CD4-positive, alpha-beta T cell treated with Interleukin-15 for 1 hour (primary cell): ENCODE measurements at places on chromosomes 7 and 10.

DNA sequence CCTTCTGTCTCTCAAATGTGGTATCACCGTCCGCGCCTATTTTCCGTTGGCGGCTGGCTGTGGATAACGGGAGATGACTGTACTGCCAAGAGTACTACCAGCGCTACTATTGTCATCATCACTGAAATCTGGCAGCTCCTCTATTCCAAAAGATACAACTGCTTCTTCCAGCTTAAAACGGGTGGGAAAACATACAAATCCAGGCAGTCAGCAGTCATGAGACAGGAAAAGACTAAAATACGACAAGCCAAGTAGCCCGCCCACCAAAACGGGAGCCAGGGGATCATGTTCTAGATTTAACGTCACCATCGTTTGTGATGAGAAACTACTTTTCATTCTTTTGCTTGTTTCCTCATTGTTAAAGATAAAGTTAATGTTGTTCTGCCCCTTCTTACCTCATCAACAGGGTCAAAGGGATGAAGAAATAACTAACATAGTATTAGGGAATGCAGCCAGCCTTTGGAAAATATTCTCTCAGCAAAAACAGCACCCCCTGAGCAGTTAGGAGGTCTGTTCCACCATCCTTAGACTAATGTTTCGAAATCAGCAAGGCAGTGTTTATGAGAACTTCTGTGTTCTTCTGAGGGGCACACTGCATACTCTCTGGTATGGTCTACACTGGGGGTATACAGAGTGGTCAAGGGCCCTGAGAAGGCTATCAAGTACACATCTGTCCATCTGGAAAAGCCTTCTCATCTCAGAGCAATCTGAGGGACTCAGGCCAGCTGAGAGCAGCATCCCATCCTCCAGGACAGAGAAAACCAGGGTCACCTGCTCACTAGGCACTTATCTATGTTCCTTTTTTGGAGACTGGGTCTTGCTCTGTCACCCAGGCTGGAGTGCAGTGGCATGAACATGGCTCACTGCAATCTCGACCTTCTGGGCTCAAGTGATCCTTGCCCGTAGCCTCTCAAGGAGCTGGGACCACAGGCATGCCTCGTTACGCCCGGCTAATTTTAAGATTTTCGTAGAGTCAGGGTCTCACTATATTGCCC, 47.5 kb downstream of the GNA12 start:
- no peak for DNase-seq

DNA sequence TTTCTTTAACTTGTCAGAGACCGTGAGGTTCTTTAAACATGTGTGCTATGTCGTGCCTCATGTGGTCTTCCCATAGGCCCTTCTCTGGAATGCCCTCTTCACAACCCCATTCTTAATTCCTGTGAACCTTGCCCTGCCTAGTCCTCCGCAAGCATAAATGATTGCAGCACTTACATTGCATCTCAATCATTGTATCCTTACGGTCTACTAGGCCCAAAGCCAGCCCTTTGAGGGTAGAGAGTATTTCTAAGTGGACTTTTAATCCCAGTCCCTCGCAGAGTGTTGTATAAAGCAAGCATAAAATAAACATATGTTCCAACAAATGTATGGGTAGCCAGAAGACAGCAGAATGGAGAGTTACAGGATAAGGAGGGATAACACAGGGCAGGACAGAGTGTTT, 92.1 kb upstream of the FAM133B start:
- DNase-seq: no peak

DNA sequence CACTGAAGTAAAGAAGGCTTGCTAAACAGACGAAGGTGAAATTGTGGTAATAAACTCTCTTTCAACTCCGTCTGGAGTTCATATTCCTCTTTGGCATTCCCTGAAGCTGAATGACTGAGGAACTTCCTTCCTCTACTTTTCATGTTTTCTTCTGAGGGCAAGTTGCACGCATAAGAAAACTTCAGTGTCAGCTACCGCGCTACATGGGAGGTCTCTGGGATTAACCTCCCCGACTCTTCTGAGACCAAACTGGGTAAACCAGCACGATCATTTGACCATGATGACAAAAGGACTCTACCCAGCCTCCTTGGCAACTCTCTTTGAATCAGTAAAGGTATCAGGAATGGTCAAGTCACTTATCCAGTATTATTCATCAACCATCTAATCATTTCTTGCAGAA, 44.7 kb downstream of the RHOBTB1 start:
- no peak for DNase-seq

- DNase-seq: no peak
These were observed 1033.4 kb downstream of the SORCS3 start for GRCh38 chr10:105674448-105674847.

DNA sequence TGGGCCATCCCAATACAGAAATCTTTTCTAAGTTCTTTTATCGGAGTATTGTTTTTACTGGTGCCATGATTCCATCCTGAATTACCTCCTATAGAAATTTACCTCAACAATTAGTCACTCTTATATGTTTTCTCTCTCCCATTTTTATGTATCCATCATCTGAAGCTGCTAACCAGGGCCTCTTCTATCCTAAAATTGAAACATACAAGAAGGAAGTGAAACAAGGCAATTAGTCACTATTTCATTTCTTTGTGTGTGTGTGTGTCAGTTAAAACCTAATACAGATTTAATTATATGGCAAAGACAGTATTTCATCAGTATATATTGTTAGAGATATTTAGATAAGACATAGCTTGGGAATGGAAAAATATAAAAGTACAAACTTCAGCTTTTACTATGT, 148.4 kb upstream of the AHR start:
- no peak for DNase-seq

GRCh38 chr7:72190146-72190545, 222.0 kb downstream of the CALN1 start:
- no peak for DNase-seq

DNA sequence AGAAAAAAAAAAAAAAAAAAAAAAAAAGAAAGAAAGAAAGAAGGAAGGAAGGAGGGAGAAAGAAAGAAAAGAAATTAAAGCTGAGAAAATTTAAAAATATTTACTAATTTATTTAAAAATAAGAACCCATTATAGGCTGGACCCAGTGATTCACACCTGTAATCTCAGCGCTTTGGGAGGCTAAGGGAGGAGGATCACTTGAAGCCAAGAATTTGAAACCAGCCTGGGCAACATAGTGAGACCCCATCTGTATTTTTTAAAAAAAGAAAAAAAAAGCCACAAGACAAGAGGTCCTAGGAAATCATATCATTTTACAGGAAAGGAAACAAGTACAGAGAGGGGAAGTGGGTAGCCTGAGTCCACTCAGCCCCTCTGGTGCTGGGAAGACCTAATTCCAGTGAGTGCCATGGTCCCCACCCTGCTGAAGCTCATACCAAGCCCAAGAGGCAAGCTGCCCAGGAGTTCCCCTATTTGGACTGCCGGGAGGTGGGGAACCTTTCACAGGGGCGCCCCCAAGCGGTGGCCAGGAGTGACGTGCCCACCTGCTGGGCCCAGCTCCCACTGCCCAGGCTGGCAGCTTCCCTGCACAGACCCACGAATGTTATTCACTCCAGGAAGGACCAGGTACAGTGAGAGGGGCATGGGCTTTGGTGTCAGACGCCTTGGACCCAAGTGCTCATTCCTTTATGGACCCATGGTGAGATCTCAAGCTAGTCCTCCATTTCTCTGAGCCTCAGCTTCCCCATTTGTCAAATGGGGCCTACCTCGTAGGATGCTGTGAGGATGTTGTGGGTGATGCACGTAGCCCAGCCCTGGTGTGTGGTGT, 133.6 kb downstream of the ZMIZ1 start:
- DNase-seq: peak; percentile 34

DNA sequence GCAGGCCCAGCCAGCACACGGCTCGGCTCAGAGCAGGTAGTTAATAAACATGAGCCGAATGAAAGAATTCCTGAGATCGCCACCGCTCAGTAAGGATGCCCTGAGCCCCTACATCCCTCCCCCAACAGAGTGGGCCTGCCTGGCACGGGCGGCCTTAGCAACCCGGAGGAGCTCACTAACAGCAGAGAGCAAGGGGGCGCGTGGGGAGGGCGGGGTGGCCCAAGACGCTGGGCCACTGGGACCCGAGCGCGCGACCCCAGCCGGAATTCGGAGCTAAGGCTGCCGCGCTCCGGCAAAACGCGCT, 403 bp upstream of the ENO4 start:
- no peak for DNase-seq

DNA sequence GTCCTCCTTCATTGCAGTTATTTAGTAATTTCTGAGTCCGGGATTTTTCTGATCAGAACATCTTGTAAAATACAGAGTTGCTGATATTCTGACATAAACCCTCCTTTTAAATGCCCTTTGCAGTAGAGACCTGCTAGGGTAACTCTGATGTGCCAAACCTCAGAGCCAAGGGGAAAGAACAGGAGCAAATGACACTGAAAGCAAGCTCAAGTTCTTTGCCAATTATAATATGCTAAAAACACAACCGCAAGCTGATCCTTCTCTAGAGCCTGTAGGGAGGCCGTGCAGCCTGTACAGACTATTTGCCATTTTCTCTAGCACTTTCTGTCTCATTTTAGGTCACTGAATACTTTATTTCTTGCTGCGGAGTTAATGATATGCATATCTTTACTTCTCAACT, 240.4 kb downstream of the CAMK1D start:
- no peak for DNase-seq

DNA sequence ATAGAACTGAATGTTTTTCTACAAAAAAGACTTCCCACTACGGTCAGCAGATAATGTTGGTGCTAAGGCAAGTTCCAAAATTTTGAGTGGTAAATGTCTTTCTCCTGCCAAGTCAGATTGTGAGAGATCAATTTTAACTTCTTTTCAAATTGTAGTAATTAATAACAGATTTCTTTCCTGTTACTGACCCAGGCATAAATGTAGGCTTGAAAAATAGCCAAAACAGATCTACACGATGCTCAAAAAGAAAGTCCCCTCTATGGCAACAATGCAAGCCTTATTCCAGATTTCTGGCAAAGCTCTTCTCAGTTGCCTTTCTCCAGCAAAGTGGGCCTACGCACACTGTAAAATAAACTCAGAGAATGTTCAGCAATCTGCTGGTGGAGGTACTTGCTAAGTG, 641.0 kb upstream of the NRP1 start:
- no peak for DNase-seq

DNA sequence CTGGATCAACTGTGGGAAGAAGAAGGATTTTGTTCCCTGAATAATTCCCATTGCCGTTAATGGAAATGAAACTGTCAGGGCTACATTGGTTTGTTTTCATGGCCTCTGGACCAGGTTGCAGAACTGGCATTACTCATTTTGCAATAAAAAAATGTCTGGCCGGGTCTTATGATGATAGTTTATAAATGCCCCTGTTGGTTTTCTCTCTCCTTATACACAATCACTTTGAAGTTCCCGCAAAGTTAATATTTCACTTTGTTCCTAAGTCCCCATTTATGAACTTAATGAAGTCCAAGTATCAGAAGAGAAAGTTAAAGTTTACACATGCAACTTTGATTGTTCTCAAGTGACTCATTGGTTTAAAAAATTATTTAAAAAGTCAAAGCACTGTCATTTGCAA, 150.7 kb upstream of the PRR15 start:
- no peak for DNase-seq

DNA sequence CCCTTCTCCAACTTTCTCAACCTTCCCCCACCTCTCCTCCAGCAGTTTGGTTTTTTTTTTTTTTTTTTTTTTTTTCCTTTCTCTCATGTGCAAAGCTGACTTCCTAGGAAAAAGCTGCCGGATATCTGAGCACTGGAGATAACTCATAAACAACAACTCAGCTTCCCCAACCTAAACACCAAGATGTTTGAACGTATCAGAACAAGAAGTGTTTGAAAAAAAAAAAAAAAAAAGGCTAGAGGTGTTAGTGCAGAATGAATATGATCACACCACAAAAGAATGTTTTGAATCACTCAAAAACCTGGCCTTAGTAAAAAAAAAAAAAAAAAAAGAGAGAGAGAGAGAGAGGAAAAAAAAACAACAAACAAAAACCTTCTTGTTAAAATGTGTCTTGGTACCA, 11.2 kb downstream of the GATA3 start:
- no peak for DNase-seq

DNA sequence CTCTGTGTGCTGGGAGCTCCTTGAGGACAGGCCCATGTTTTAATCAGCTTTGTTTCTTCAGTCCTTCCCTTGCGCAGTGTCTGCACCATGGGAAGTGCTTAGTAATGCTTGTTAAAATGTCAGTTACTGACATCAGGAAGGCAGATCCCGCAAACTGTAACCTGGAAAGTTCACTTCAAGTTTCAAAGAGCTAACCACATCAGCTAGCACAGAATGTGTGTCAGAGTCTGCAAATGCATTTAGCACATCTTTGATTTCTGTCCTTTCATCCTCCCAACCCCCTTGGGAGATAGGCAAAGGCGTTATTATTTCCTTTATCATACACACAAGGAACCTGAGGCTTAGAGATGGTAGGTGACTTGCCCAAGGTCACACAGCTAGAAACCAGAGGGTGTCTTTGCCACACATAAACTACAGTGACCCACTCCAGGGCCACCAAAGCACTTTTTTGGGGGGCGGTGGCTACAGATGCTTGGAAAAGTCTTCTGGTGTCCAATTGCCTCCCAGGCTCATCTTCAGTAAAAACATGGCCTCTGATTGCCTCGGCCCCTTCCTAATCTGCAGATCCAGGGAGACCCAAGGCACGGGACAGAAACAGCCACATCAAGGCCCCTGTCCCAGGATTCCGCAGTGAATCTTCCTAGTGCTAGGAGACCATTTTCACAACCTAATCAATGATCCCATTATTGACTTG, 116.2 kb upstream of the GPR26 start:
- no peak for DNase-seq

DNA sequence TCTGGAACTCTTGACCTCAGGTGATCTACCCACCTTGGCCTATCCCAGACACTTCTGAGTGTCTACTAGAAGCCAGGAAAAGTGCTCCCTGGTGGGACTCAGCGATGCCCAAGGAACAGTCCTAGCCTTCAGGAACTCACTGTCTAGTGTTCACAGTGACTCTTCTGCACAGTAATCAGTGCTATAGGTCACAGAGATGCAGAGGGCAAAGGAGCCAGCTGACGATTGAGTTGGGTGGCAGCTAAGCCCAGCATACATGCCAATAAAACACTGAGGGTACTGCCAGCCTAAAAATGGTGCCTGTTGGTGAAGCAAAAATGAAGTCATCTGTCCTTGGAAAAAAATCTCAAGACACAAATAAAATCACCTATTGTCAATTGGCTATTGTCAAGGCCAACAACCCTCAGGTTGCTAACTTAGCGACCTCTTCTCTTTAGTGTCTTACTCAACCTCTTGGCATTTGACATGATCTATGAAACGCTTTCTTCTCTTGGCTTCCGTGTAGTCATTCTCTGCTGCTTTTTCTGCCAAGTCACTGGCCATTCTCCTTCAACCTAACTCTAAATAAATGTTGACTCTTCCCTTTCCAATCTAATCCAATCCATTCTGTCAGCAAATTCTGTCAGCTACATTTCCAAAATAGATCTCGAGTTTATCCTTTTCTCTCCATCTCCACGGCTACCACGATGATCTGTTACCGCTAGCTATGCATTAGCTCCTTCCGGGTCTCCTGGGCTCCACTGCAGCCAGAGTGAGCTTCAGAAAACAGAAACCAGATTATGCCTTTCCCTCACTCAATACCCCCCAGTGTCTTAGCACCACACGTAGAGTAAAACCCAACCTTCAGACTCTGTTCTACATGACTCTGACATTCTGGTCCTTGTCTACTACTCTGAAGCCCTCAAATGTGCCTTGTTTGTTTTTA, 99.2 kb downstream of the ATXN7L1 start:
- no peak for DNase-seq
